ENCODE measurements at places on chromosomes 7 and 10. TPM values are rescaled to one million over a fixed set of nuclear protein-coding genes. Genes with fewer than 3 reads are reported as not detected.

DNA sequence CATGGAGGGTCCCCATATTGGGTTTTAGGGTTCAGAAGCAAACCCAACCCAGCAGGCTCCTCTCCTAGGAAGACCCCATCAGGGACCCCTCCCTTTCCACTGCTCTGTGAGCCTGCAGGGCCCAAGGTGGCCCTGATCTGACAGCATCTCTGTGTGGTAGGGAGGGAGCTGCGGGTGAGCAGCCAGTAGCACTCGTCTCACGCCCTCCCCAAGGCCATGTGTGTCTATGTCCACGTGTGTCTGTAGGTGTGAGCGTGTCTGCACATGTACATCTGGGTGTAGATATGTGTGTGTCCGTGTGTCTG, 103.5 kb upstream of the FAM20C start:
- DNase-seq, result no peak

GRCh38 chr7:83325083-83325482, 162.4 kb upstream of the PCLO start:
- no peak for DNase-seq

- DNase-seq, result no peak
These were observed 337.3 kb downstream of the WDR37 start for GRCh38 chr10:1393481-1393880.

- no peak for DNase-seq
These were observed 50.3 kb upstream of the EGR2 start for GRCh38 chr10:62866451-62866850.

DNA sequence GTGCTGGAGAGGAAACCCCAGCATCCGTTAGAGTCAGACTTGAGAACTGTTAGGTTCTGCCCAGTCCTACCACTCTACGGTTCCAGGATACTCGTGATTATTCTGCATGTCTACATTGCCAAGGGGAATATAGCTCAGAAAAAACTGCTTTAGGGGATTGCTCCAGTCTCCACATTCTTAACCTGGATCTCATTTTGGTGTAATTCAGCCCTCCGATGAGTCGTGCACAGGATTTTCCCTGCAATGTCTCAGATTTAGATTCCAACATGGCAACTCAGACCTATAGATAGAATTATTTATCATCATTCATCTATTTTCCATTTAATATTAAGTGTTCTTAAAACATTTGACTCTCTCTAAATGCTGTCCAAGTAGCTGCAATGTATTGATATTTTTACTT, 121.1 kb upstream of the ZEB1 start:
- no peak for DNase-seq

- no peak for DNase-seq
These were observed 12.9 kb upstream of the ZMIZ1 start for GRCh38 chr10:79055892-79056291.

- DNase-seq, result no peak
These were observed 3.9 kb downstream of the BBIP1 start for GRCh38 chr10:110915035-110915434.

DNA sequence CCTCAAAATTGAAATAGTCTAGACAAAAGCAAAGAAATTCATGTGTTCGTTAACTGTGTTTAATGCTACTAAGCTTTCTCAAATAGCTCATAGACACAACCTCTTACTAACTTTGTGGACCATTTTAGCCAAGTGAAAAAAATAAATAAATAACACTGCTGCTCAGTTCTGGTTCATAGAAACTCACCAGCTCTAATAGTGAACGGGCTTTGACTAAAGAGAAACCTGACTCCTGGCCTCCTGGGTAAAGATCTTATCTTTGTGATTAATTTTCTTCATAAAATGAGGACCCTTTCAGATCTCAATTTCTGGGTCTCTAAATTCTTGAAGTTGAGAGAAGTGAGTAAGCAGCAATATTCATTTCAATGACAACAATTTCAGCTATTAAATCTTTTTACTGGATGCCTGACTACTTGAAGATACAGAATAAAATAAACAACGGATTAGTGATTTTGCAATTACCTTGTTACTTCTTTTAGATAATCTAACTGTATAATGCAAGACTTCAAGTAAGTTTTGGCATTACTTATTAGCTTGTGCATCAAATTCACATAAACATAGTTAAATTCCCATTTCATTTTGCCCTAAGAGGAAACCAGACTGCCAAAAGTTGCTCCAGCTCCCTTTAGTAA, 3.1 kb downstream of the CADPS2 start:
- no peak for DNase-seq

- DNase-seq, result peak; percentile 81
These were observed 30.3 kb upstream of the GRB10 start for GRCh38 chr7:50812841-50813475.

DNA sequence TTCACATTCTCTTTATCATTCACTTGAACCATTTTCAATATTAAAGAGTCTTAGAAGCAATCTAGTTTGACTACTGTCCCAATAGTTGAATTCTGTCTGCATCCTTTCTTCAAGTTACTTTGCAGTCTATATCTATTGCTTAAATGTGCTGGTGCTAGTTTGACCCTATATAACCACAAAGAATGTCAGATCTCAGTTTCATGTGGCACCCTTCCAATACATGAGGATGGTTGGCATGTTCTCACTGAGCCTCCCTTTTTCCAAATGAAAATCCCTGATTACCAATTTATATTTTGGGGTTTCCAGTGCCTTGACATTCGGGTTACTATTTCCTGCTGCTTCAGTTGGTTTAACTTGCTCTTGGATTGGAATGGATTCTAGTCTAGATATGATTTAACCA, 292.7 kb downstream of the EXOC4 start:
- no peak for DNase-seq

DNA sequence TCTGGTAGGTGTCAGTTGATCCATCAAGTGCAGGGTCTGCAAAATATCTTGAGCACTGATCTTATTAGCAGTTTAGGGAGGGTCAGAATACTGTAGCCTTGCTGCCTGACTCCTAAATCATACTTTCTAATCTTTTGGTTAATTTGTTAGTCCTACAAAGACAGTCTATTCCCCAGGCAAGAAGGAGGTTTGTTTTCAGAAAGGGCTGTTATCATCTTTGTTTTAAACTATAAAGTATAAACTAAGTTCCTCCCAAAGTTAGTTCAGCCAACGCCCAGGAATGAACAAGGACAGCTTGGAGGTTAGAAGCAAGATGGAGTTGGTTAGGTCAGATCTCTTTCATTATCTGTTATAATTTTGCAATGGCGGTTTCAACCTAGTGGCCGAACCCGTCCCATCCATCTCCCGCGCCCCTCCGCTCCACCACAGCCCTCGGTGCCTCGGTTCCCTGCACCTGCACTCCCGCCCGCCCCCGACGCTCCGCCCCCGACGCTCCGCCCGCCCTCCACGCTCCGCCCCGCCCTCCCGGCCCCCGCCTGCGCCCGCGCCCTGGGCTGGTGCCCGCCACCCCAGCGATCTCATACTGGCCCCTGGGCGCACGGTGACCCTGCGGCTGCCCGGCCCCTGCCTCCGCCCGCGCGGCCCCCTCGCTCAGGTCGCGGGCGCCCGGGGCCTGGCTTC, at the start of gene ADCK2:
TSS of gene ADCK2 (plus strand) at position 564 of the 681 bp plus-strand sequence. CDS start 386 bp downstream, outside the sequence.
- no peak for DNase-seq

GRCh38 chr7:157498657-157499056, 161.9 kb downstream of the DNAJB6 start:
- no peak for DNase-seq

GRCh38 chr7:149774237-149775175, 1.1 kb upstream of the ZNF467 start:
- no peak for DNase-seq

- DNase-seq, result no peak
These were observed 424.4 kb upstream of the AUTS2 start for GRCh38 chr7:69173846-69174245.

DNA sequence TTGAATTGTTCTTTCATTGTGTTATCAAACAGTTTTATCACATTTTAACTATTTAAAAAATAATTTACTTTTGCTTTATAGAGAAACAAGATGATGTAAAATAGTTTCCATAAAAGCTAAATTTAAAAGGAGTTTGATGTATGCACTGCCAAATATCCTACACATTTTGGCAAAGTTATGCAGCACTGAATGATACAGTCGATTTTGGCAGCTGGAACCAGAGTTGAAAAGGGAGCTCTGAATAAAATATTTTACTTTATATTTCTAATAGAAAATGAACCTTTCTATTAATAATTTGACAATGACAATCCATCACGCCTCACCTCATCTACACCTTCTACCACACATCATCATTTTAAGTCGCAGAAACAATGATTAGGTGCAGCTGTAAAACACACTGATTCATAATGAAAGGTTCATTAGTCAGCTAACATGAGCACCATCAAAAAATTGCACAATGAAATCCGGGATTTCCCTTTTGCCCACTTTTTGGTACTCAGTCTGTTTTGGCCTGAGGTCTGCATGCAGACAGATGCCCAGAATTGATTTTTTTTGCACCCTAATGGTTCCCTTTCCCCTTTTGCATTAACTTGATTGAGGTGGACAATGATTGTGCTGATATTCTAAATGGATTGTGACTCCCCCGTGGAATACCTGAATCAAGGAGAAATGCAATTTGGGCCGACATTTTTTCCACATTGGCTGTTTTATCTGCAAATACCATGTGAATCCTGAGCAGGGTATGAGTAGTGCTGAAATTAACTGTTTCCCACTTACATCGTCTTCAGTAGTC, 105.8 kb downstream of the THSD7A start:
- DNase-seq, result no peak

The KCND2 gene
- 0.13 TPM for total RNA-seq

The VWDE gene
- total RNA-seq, result under 0.01 TPM

The DYNC1I1 gene
- 14.0 TPM for total RNA-seq

The CCDC3 gene
- total RNA-seq, result 1.5 TPM

The AGBL3 gene
- 1.0 TPM for total RNA-seq

The FAM180A gene
- total RNA-seq, result not detected

The SEMA3A gene
- 105 TPM for total RNA-seq
